Natural killer cell (primary cell): ENCODE measurements at places on chromosomes 7 and 10. TPM values are rescaled to one million over a fixed set of nuclear protein-coding genes. Genes with fewer than 3 reads are reported as not detected.

- DNase-seq, result no peak
Measured at GRCh38 chr7:67392596-67393438, 396.2 kb downstream of the TYW1 start.

DNA sequence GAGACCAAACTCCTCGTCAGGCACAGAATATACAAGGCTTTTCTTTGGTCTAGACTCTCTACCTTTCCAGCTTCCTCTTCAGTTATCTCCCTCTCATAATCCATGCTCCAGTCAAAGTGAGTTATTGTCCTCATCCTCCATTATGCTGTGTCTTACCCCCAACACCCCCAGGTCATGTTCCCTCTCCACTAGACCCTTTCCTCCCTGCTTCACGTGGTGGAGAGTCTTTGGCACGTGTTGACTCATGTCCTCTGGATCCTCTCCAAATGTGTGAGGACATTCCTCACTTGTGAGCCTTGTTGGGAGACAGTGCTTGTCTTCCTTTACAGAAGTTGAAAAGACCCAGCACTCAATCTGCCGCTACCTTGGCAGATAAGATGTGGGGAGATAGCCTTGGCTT, 36.0 kb upstream of the DLD start:
- no peak for DNase-seq

DNA sequence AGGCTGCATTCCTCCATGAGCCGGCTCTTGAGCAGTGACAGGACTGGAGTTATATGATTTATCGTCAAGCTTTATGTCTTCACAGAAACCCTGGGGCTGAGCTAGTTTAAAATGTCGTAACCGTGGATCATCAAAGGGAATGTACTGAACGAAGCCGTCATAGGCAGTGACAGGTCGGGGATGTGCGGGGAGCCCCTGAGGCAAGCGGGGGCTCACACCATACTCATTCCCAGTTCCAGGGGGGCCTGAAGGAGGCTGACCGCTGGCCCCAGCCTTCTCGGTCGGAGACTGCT, 30.7 kb downstream of the JCAD start:
- no peak for DNase-seq

DNA sequence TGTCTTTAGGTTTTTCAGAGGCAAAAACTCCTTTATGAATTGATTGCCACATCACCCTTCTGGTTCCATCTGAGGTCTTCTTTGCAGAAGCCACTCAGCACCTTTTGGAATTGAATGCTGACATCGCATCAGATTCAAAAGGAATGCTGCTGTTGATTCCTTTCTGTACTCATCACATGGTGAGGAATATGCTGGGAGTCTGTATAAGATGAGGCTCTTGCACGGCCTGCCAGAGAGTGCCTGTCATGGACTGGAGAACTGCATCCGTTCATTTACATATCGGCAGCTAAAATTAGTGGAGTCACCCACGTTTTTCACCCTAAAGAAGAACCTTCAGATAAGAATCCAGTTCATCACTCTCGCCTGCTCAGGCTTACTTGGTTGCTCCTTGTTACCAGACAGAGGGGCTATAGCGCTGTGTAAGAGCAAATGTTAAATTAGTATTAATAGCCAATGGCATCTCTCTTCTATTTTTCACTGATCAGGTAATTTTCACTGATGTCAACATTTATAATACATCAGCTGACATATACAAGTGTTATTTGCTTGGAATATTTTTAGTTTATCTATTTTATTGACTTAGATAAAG, 14.3 kb downstream of the NRG3 start:
- no peak for DNase-seq

GRCh38 chr10:42955493-42955889, 121.4 kb upstream of the RET start:
- DNase-seq, result no peak

Gene AZGP1
- total RNA-seq, result not detected

Gene PSD
- total RNA-seq, result 1.9 TPM

Gene C7orf57
- not detected for total RNA-seq

Gene DNAH11
- 0.09 TPM for total RNA-seq
